ENCODE measurements at places on chromosomes 1 and 21.

GRCh38 chr1:179030683-179031082 is 5.0 kb downstream of the FAM20B start:
- DNase-seq, result no peak

DNA sequence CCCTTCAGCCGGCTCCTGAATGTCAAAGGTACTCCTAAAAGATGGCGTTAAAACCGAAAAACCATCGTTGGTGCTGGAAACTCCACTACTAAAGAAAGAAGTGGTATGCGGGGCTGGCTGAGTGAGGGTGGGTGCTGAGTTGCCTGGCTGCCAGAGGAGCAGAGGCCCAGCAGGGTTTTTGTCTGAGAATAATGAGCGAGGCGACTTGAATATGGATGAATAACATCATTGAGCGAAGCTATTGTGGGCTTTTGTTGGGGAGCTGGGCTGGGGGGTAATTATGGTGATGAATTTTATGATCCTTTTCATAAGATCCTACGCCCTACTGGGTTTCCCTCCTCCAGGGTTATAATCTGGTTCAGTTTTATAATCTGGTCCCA is 2.0 kb downstream of the PDPN start:
- no peak for DNase-seq

DNA sequence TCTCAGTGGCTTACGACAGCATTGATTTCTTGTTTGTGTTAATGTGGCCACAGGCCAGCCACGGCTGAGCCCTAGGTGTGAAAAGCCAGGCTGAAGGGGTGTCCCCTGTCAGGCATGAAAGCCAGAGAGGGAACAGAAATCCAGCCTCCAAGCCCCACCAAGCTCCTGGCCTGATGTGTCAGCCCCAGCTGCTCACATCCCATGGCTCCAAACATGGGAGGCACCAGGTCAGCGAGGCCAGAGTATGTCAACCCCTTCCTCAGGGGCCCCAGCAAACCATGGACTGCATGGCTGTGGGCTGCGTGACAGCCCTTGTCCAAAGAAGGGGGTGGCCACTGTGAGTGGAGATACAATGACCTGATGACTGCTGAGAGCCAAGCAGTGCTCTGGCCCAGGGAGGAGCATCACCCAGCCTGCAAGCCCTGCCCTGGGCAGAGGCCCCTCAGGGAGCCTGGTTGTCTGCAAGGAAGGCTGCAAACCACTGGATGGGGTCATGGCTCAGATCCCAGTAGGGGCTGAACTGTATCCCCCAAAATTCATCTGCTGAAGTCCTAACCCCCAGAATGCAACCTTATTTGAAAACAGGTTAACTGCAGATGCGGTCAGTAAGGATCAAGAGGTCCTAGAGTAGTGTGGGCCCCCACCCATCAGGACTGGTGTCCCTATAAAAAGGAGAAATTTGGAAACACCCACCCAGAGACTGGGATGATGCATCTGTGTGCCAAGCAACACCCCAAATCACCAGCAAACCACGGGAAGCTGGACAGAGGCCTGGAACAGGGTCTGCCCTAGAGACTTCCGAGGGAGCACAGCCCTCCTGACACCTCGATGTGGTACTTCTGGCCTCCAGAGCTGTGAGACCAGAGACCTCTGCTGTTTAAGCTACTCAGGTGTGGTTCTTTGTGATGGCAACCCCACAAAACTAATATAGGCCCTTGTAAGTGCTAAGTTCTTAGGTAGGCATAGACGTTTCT is 3.3 kb upstream of the MX2 start:
- DNase-seq, result no peak

DNA sequence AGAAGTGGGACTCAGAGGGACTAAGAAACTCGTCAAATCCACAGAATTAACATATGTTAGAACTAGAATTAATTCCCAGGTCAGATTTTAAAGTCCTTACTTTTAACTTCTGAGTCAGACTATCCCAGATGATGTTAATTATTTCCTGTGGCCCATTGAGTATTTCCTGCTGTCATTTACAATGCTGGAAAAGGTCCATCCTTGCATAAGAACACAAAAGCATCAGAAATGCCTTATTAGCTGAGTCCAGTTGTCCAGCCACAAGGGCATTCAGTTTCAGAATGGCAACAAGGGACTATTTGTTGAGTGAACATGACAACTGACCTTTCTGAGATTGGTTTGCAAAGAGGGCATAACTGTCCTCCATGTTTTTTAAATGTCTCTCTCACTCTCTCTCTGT is 16.5 kb upstream of the HIVEP3 start:
- DNase-seq, result no peak

DNA sequence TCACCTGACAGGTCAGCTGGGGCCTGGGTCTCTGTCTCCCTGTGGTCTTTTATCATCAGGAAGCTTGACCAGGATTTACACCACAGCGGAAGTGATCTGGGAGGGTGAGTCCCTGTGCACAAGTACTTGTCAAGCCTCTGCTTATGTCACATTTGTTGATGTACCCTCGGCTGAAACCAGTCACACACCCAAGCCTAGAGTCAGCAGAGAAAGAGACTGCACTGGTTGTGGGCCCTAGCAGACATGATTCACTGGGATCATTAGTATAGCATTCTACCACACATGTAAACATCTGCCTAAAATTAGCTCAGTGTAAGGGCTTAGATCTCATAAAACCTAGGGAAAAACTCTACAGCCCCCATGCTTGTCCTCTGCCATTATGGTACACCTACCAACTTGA is 79.3 kb upstream of the LAMC2 start:
- DNase-seq, result no peak

- DNase-seq, result no peak
Measured at GRCh38 chr1:119827010-119827409, 15.8 kb upstream of the REG4 start.

DNA sequence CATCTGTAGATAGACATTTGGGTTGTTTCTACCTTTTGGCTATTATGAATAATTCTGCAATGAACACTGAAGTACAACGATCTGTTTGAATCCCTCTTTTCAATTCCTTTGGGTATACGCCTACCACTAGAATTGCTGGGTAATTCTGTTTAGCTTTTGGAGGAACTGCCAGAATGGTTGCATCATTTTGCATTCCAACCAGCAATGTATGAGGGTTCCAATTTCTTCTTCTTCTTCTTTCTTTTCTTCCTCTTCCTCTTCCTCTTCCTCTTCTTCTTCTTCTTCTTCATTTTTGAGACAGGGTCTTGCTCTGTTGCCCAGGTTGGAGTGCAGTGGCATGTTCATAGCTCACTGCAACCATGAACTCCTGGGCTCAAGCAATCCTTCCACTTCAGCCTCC is 13.8 kb upstream of the THEM5 start:
- no peak for DNase-seq

DNA sequence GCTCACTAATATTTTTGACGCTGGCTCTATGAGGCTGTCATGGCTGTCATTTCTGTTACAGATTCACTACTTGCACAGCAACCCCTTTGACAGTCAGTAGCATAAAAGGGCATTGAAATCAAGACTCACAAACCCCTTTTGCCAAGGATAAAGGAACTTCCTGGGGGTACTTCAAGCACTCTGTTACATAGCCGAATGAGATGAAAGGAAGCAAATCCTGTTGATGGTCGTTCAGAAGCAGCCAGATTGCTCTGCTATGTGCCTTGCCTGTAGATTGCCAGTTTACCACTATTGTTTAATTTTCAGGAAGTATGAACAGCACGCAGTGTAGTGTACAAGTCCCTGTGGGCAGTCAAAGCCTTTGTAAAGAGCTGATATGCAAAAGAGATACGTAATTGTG is 296.2 kb downstream of the LRRIQ3 start:
- no peak for DNase-seq

GRCh38 chr1:228348708-228349467 is 57.7 kb downstream of the TRIM11 start:
- DNase-seq, result no peak

DNA sequence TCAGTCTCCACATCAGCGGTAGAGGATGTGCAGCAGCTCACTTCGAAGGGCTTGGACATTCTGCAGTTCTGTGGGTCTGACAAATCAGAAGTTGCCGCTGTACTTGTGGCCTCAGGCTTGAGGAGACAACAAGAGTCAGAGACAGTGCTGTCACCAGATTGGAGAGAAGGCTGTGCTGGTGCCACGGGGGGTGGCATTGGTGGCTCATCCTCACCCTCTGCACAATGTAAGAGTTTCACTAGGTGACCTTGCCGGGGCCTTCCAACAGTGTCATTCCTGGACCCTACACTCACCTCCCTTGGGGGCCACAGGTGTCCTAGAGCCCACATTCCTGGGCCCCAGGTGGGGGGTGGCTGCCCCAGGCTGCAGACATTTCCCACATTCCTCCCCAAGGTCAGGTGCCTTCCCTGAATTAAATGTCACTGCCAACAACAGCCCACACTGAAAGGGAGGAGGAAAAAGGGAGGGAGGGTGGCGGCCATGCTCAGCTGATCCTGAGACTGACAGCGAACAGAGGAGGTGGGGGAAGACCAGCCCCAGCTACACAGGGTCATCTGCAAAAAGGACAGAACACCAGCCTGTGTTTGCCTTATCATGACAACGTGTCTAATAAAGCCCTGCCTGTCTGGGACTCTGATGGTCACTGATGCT is 46.4 kb downstream of the TMCC2 start:
- no peak for DNase-seq

DNA sequence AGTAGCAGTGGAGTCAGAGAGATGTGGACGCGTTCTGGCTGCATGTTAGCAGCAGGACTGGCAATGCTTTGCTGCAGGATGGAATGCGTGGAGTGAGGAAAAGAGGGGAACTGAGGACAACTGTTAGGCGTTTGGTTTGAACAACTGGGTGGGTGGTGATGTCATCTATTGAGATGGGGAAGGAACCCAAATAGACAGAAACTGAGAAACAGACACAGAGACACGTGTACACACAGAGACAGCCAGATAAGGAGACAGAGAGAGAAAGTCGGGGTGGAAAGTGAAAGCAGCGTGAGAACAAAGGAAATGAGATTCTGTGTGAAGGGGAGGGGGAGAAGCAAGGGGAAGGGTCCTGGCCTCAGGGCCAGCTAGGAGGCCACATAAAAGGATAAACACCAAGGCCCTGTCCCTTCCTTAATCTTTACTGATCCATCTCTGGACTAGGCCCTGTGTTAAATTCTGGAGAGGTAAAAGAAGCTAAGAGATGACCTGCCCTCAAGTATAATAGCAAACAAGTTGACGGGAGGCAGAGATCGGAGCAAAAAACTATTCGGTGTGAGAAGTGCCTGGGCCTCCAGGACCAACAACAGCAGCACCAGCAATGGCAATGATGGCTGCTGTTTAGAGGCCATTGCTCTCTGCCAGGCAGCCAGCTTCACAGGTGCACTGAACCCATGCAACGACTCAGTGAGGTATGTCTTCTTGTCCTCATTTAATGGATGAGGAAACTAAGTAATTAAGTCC is 31.6 kb downstream of the VWA5B1 start:
- DNase-seq, result no peak

GRCh38 chr21:43933199-43933598 is 68.2 kb downstream of the AGPAT3 start:
- DNase-seq, result no peak

DNA sequence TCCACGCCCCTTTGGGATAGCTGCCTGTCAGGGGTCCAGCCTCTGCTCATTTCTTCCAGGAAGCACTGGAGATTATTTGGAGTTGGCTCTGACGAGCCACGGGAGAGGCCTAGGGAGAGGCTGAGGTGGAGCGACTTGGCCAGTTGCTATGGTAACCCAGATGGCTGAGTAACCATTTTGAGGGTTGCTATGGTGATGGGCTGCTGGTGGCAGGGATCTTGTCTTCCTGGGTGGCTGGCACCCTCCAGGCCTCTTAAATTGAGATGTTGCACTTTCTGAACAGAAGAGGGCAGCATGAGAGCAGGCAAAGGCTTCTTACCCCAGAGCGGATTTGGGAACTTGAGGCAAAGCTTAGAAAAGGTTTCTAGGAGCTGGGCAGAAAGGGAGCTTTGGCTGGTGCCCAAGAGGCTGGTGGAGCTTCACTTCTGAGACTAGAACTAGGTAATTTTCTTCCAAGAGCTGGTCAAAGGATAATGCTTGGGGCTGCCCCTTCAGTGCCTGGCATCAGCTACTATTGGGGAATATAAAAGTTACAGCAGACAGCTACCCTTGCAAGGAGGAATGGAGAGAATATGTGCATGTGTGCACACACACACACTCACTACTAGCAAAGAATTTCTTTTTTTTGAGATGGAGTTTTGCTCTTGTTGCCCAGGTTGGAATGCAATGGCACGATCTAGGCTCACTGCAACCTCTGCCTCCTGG is 72.5 kb downstream of the NDUFS5 start:
- peak; percentile 100 for DNase-seq

DNA sequence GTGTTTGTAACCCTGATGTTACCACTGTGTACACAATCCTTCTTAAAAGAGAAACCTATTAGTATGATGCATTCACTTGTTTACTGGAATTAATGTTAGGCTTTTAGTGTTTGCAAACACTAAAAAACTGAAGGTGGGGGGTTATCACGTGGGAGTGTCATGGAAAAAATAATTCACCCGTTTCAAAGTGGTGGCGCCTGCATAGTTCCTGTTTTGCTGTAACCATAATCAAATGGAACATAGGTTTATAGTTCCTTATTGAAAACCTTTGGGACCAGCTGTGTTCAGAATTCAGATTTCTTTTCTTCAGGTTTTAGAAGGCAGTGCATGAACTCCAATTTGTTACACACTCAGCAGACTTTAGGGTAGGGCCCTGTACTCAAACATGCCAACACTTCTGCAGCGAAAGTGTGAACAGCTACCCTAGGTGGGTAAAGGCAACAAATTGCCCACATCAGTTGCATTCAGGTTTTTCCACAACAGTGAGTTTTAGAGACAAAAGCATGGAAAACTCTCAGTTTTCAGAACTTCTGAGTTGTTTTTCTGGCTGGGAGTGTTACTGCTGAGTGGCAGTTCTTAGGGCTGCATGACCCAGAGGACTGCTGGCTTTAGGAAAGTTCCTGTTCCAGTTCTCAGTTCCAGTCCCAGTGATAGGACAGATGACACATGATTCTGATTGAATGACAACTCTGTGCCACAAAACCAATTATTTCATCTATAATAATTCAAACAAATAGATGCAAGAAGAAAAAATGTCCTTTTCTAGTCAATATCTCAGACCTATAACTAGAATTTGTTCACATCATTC is 29.1 kb upstream of the IVNS1ABP start:
- no peak for DNase-seq

GRCh38 chr1:107250169-107250568 is 109.3 kb downstream of the NTNG1 start:
- DNase-seq, result peak; percentile 45

- no peak for DNase-seq
Measured at GRCh38 chr1:234320549-234320948, 52.7 kb upstream of the COA6 start.

DNA sequence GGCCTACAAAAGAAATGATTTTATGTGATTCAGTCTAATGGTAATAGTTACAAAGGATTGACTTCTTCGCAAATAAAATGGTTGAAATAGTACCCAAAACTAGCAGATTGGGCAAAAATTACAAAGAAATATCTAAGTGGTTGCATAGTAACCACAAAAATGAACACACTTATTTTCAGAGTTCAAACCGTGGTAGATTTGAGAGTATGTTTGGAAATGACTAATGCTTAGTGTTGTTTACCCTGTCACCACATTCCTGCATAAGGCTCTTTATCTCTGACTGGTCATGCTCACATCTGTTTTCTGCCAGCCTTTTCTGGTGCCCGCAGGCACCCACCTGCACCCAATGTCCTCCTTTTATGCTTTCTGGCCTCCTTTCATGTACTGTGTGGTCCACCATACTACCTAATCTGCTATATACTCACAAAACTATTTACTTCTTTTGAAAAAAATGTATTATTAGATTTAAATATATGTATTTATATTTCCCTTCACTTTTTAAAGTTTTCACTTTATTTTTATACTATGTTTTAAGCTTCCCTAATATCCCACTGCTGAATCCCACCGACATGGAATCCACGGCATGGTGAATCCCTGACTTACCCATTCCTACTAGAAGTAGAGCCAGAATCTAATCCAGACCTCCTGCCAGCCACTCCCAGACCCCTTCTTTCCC is 30.3 kb downstream of the PTPRC start:
- no peak for DNase-seq
